ENCODE measurements at places on chromosomes 13 and 19.

GRCh38 chr19:17754634-17755442 is 3.6 kb downstream of the FCHO1 start:
- peak; percentile 59 for DNase-seq

- DNase-seq: no peak
Observed at GRCh38 chr13:103066781-103067345, 646 bp upstream of the SLC10A2 start.

- no peak for DNase-seq
Observed at GRCh38 chr13:87656306-87656705, 14.9 kb upstream of the SLITRK5 start.

GRCh38 chr19:30887042-30887441 is 462.2 kb downstream of the TSHZ3 start:
- no peak for DNase-seq

GRCh38 chr19:48137411-48137810 is 26.8 kb upstream of the PLA2G4C start:
- DNase-seq: no peak

GRCh38 chr13:46639033-46639981 is 86.3 kb downstream of the LRCH1 start:
- DNase-seq: peak; percentile 37

GRCh38 chr19:34505321-34506025 is 23.9 kb downstream of the WTIP start:
- no peak for DNase-seq

DNA sequence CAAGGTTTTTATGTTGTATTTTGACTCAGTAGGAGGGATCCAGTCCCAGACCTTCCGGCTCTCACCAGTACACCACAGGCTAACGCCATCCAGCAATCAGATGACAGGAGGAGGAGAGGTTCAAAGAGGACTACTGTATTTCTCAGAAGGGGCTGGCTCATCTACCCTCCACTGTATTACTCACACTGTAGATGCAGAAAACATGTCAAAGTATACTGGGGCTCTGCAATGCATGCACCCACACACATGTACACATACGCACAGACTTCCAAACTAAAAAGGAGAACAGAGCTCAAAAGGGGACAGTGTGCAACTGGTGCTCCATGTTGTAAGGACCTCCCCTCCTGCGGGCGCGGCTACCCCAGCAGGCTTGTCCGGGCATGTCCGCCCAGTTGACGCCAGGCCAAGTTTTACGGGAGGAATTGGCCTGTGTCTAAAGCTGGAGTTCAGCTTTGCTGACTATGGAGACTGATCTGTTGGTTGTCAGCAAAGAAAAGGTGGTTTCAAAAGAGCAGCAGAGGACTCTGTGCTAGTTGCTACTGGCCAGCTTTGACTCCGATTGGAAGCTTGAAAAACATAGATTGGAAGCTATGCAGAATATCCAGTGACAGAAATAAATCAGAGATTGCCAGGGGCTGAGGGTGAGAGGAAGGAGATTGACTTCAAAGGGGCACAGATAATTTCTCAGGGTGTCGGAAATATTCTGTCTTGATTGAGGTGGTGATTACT is 314.2 kb downstream of the DLEU7 start:
- peak; percentile 2 for DNase-seq

GRCh38 chr13:88857256-88857655 is 1186.1 kb downstream of the SLITRK5 start:
- DNase-seq: no peak

GRCh38 chr19:45476304-45476703 is 8.5 kb downstream of the FOSB start:
- no peak for DNase-seq

DNA sequence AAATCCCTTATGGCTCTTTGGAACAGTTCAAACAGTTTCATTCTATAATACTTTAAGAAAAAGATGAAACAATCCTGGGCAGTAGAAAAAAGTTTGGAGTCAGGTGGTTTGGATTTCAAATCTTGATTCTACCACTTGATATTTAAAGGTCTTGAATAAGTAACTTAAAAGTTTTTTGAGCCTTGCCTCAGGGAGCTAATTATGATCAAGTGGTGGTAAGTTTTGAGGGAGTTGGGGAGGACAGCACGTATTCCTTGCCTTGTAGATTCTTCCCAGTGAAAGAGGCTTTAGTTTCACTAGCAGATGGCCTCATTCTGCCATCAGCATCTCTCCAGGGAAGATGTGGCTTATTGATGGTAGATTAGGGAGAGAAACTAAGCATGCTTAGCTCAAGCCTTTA is 168.4 kb upstream of the CSNK1A1L start:
- DNase-seq: no peak

- DNase-seq: no peak
Observed at GRCh38 chr13:67844574-67844973, 614.4 kb upstream of the PCDH9 start.

GRCh38 chr19:35545855-35546381 is 492 bp downstream of the TMEM147 start:
- peak; percentile 77 for DNase-seq

- peak; percentile 84 for DNase-seq
Observed at GRCh38 chr19:18436671-18437490, 1.1 kb downstream of the ISYNA1 start.

- DNase-seq: no peak
Observed at GRCh38 chr19:30132343-30133075, 190.5 kb downstream of the URI1 start.

DNA sequence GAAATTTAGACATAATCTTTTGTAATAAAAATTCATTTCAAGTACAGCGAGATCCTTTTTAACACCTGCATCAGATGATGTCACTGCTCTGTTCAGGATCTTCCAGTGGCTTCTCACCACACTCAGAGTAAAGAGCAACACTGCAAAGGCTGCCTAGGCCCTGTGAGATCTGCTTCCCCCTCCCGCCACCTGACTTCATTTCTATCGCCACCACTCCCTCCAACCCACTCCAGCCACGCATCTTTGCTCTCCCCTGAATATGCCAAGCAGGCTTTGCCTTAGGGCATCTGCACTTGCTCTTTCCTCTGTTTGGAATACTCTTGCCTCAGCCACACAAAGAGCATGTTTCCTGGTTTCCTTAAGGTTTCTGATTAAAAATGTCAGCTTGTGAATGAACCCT is 58.3 kb downstream of the MBNL2 start:
- DNase-seq: no peak

- DNase-seq: peak; percentile 94
Observed at GRCh38 chr19:18098891-18099622, 1.5 kb downstream of the MAST3 start.

DNA sequence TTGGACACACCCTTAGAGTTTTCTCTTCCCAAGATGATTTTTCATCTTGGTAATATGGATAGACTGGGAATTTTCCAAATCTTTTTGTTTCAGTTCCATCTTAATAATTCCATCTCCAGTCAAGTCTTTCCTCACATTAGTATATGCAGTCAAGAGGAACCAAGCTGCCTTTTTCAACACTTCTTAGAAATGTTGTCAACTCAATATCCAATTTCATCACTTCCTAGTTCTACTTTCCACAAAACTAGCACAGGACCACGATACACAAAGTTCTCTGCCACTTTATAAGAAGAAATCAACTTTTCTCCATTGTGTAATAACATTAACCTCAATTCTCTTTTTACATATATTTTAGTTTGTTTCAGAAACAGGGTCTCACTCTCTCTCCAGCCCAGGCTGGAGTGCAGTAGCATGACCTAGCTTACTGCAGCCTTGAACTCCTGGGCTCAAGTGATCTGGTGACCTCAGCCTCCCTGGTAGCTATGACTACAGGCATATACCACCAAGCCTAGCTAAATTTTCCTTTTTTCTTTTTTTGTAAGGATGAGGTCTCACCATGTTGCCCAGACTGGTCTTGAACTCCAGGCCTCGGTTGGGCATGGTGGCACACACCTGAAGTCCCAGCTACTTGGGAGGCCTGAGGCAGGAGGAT is 15.5 kb downstream of the ZNF443 start:
- no peak for DNase-seq

GRCh38 chr13:28831117-28831516 is 11.0 kb downstream of the MTUS2 start:
- no peak for DNase-seq

DNA sequence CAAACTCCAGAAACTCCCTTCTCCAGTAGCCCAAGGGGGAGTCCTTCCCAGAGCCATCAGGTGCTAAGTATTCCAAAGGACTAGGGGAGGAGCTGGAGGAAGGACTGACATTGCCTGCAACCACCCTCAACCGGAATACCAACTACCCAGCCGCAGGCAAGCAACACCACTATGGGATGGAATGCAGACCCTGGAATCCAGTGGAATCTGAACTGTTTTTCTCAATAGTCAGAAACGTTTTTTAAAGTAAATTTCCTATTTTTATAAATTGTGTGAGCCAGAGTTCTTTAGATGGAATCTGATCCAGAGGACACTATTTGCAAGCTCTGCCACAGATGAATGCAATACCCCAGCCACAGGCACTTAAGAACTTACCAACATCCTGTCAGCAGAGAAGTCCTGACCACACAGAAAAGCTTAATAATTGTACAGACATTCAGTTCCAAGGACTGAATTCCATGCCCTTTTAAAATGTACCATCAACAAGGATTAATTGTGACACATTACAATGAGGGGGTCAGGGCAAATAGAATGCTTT is 92.1 kb downstream of the USP12 start:
- no peak for DNase-seq

GRCh38 chr13:52743988-52744387 is 4.4 kb upstream of the CNMD start:
- no peak for DNase-seq

- no peak for DNase-seq
Observed at GRCh38 chr13:102443249-102443648, 41.4 kb upstream of the FGF14 start.

- no peak for DNase-seq
Observed at GRCh38 chr19:55252760-55253663, 5.8 kb downstream of the PPP6R1 start.

- no peak for DNase-seq
Observed at GRCh38 chr19:6886277-6886897, 992 bp upstream of the ADGRE1 start.

- DNase-seq: no peak
Observed at GRCh38 chr19:37763488-37763887, 15.9 kb downstream of the ZNF573 start.

GRCh38 chr19:3345850-3346460 is 20.4 kb upstream of the NFIC start:
- DNase-seq: no peak

GRCh38 chr13:29802621-29803020 is 47.8 kb downstream of the UBL3 start:
- no peak for DNase-seq

DNA sequence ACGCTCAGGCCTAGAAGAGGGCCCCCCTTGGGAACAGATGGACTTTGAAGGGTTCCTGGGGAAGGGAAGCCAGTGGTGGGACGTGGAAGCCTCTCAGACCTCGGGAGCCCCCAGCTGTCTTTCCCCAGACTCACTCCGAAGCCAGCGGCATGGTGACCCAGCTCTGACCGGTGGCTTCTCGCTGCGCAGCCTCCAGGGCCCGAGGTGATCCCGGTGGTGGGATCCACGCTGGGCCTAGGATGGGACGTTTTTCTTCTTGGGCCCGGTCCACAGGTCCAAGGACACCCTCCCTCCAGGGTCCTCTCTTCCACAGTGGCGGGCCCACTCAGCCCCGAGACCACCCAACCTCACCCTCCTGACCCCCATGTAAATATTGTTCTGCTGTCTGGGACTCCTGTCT is 24.6 kb downstream of the HPN start:
- DNase-seq: no peak

GRCh38 chr19:51796195-51796679 is 1.3 kb downstream of the FPR3 start:
- DNase-seq: no peak

DNA sequence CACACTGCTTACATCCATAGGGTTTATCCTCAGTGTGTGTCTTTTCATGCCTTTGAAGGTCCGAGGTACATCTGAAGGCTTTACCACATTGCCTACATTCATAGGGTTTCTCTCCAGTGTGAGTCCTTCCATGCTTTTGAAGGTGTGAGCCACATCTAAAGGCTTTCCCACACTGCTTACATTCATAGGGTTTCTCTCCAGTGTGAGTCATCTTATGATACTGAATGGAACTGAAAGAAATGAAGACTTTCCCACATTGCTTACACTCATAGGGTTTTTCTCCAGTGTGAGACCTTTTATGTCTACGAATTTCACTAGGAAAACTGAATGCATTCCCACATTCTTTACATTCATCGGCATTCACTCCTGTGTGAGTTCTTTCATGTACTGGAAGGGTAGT is 7.1 kb downstream of the ZNF20 start:
- DNase-seq: no peak

DNA sequence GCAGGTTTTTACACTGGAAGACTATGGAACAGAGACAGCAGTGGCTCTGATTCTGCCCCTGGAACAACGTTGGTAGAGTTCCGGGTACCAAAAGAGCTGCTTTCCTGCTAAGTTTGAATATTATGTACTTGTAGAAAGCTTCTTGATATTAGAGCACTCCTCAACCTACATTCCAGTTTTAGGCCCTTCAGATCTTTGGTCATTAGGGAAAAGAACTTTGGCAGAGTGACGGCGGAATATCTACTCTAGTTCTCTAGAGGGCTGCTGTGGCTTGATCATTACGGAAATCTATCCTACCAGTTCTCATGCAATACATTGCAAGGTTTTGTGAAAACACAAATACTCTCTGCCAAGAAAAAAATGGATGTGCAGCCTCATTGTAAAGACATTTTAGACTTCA is 415.7 kb downstream of the DIAPH3 start:
- DNase-seq: no peak

GRCh38 chr19:30208436-30209060 is 163.6 kb upstream of the ZNF536 start:
- DNase-seq: no peak

DNA sequence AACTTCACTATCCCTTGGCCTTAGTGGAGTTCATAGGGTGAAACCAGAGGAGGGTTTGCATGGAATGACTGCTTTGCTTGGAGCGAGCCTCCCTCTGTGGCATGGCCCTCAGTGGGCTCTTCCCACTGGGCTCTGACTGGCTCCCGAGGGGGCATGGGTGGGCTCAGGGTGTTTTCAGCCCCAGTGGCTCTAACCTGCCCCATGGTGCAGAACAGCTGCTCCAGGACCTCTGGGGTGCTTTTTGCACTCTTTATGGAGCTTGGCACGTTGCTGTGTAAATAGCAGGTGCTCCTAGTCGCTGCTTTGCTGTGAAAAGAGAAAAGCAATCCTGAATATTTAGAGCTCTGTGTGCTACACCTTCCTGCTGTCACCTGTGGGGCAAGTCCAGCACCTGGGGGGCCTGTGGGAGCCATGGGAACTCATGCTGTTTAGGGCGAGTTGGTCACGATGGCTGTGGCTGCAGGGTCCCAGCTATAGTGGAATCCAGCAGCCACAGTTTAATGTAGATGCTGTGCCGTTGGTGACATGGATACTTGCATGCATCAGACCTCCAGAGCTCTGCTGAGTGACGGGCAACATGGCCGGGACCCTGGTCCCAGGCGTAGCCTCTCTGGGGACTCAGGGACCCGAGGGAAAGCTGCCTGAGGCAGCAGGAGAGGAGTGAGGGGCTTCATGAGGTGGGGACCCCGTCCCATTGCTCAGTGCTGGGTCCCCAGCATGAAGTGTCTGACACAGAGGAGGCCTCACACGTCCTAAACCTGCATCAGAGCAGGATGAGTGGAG is 14.3 kb upstream of the MCF2L start:
- no peak for DNase-seq

GRCh38 chr13:74678308-74678965 is 544.2 kb upstream of the KLF12 start:
- no peak for DNase-seq

GRCh38 chr19:14390548-14390947 is 9.3 kb downstream of the ADGRE5 start:
- DNase-seq: no peak

GRCh38 chr19:45955905-45956608 is 17.6 kb downstream of the NOVA2 start:
- DNase-seq: no peak
